ENCODE measurements at places on chromosomes 5 and 9. TPM values are rescaled to one million over a fixed set of nuclear protein-coding genes. Genes with fewer than 3 reads are reported as not detected.

GNA14 gene
- total RNA-seq, result 2.2 TPM

DNA sequence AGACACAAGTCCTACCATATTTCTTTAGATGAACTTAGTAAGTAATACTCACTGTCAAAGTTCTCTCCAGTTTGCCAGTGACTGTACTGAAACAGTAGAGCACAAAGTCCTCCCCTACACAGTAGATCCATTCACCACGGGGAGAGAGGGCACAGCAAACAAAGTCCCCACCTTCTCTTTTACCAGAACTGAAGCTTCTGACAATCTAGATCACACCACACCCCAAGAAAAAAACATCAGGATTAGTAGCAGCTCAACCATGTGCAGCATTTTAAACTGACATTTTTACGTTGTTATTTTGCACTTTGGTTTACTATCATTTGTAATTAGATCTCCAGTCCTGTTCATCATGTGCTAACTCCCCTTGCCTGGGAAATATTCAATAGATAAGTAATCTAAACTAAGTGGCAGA is 23.0 kb downstream of the DNAJA1 start:
- no peak overlapping the region for H3K4me3 ChIP-seq
- no peak overlapping the region for H3K27ac ChIP-seq
- H3K36me3 ChIP-seq, result peaks cover 72% of the 10 kb centered on the region
- H3K4me1 ChIP-seq, result peaks cover 18% of the 10 kb centered on the region

DNA sequence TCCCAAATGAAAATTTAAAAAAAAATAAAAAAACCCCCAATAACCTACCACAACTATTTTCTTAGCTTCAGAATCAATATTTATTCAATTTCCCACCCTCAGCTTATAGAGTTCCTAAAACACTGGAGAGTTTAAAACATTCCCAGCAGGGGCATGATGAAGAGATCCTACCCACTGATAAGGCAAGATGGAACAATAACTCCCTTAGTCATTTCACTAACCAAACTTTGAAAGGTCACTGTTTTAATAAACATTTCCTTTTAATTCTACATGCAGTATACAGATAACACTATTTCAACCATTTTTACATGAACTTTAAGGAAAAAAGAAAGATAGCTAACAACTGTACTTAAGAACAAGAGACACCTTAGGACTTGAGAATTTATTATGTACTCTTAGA is 34.9 kb upstream of the ACOT12 start:
- H3K4me1 ChIP-seq, result peaks cover 24% of the 10 kb centered on the region
- DNase-seq, result no peak
- H3K36me3 ChIP-seq, result no peaks in the 10 kb centered on the region

GRCh38 chr5:142810743-142811290 is 40.6 kb downstream of the ARHGAP26 start:
- no peaks in the 10 kb centered on the region for H3K27me3 ChIP-seq
- no peak for DNase-seq
- H3K27ac ChIP-seq, result peak overlapping the region; percentile 83
- H3K4me3 ChIP-seq, result no peak overlapping the region
- no peaks in the 10 kb centered on the region for H3K36me3 ChIP-seq
- peaks cover 97% of the 10 kb centered on the region for H3K4me1 ChIP-seq

DNA sequence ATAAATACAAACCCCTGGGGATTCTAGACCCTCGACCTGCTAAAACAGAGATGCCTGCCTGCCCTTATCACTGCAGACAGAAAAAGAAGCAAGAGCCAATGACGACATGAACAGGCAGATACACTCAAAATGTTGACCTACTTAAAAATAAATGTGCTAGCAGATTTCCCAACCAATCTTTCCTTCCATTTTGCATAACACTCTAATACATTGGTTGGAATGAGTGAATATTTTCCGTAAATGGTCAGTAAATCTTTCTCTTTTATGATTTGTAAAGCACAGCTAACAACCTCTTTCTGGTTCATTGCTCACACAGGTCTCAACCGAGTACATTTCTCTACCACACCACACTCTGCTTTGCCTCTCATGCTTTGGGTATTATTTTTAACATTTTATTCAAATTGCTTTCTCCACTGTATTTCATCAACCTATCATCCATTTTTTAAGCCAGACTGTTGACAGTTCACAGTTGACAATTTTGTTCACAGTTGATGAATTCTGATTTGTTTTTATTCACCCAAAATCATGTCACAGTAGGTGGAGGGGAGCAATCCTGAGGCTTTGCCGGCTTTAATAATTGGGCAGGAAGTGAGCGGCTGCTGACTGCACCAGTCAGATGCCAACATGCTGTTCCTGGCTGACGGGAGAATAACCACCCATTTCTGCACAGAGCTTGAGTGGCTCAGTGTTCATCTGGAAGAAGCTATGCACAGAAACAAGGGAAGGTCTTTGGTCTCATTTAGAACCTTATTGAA is 426.6 kb downstream of the SPOCK1 start:
- no peaks in the 10 kb centered on the region for H3K36me3 ChIP-seq
- DNase-seq, result no peak
- H3K27ac ChIP-seq, result peak overlapping the region; percentile 67
- H3K27me3 ChIP-seq, result no peaks in the 10 kb centered on the region

Measured in left ventricle myocardium inferior (tissue), 1 donor.